ENCODE measurements at places on chromosomes 12 and 14. TPM values are rescaled to one million over a fixed set of nuclear protein-coding genes. Genes with fewer than 3 reads are reported as not detected.

LYZ gene
- total RNA-seq, result not detected

PTGER2 gene
- 17.5 TPM for total RNA-seq

KLRF1 gene
- not detected for total RNA-seq

COX8C gene
- total RNA-seq, result not detected

ANO4 gene
- total RNA-seq, result 5.9 TPM

Data from uterine smooth muscle cell (primary cell).